MG63 (cell line): ENCODE measurements at places on chromosomes 13 and 19.

GRCh38 chr19:50488389-50489194, 11.9 kb upstream of the GARIN5A start:
- no peak for DNase-seq

- DNase-seq, result no peak
Measured at GRCh38 chr19:57747472-57747807, 825 bp downstream of the ZNF776 start.

DNA sequence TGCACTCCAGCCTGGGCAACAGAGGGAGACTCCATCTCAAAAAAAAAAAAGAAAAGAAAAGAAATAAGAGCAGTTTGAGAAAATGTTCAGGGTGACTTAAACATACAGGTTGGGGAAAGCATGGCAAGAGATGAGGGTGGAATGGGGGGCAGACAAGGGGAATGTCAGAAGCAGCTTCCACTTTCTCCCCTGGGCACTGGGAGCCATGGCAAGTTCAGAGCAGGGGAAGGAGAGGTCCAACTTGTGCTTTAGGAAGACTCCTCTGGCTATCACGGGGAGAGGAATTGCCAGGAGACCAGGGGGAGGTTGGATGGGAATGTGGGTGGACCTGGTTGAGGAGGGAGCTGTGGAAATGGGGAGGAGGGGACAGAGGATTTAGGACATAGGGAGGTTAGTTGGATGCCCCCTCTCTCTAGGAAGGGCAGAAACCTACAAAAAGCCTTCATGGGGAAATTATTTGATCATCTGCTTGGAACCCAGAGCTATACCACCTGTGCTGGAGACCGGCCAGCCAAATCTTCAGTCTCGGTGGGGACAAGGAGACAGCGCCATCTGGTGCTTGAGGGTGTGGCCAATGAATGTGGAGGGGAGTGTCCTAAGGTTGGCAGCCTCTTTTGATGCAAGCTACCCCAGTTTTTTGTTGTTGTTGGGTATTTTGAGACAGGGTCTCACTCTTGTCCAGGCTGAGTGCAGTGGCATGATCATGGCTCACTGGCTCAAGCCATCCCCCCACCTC, 7.3 kb upstream of the STRN4 start:
- DNase-seq, result peak; percentile 25

- DNase-seq, result peak; percentile 72
Measured at GRCh38 chr19:1025960-1026782, at the start of gene CNN2. Gene CNN2 (plus strand): TSS chr19:1026608. CDS start chr19:1026662, 54 bp downstream.

- no peak for DNase-seq
Measured at GRCh38 chr13:31697290-31697689, 42.0 kb upstream of the RXFP2 start.

DNA sequence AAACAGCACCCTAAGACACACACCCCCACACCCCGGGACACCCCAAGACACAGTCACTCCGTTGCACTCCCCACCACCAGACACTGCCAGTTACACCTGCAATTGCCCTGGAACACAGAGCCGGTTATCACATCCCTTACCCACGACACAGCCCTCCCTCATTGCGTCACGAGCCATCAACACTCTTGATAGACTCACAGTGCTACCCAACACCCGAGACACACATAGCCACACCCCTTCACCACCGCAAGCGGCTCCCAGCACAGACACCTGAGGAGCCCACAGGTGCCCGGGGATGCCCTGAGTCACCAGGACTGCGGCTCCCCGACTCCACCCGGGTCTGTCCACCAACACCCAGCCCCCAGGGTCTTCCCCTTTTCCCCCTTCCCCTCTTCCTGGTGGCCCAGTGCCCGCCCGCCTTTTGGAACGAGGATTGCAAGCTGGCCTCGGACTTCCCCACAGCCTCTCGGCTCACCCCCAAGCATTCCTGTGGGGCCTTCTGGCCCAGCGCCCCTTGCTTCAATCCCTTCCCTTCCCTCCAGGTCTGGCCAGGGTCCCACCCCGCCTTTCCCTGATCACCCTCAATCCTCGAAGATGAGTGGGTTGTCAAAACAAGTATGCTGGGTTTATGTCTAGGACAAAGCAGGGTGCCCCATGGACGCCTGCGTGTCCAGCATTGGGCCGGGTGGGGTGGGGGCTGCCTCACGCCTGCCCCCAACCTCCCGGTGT, 1.7 kb upstream of the PTGER1 start:
- peak; percentile 62 for DNase-seq

GRCh38 chr19:543910-544608, at the start of gene GZMM:
Gene GZMM (plus strand): TSS chr19:544053. CDS start chr19:544072, 19 bp downstream.
- no peak for DNase-seq

DNA sequence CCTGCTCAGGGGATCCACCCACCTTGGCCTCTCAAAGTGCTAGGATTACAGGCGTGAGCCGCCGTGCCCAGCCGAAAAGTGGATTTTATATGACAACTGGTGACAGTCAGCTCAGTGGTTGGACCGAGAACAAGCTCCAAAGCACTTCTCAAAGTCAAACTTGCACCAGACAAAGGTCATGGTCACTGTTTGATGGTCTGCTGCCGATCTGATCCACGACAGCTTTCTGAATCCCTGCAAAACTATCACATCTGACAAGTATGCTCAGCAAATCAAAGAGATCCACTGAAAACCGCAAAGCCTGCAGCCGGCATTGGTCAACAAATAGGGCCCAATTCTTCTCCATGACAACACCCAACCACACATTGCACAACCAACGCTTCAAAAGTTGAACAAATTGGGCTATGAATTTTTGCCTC, 21.6 kb upstream of the NAA16 start:
- no peak for DNase-seq

GRCh38 chr13:91934354-91934753, 535.9 kb downstream of the GPC5 start:
- no peak for DNase-seq
